ENCODE measurements at places on chromosomes 2 and 18.

DNA sequence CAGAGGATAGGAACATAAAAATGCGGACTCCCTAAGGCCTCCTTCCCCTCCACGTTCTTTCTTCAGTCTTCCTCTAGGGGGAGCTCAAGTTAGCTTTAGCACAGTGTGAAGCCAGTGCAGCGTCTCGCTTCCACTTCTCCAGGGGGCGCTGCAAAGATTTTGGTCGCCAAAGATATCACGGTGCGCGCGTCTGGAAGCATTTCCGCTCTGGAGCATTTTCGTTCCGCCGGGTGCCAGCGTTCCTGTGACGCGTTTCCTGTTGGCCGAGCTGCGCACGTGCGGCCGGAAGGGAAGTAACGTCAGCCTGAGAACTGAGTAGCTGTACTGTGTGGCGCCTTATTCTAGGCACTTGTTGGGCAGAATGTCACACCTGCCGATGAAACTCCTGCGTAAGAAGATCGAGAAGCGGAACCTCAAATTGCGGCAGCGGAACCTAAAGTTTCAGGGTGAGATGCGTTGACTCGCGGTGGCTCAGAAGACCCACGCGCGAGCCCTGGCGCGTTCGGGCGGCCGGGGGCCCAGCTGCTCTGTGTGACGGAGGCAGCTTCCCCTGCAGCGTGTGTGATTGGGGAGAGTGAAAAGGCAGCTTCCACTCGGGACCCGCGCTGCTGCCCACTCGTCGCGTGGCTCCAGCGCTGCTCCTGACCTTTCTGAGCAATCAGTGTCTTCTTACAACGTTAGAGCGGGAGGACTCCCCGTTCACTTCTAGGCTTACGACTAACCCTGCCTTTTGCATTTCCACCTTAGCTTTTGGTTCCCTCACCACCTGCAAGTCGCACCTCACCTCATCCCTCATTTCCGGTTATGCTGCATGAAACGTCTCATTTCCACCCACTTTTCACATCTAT is at the start of gene DDX18:
Gene DDX18, plus strand, starts transcription at position 275 of the 848 bp plus-strand sequence. Its CDS starts 87 bp downstream, at position 362.
- peak; percentile 91 for DNase-seq

DNA sequence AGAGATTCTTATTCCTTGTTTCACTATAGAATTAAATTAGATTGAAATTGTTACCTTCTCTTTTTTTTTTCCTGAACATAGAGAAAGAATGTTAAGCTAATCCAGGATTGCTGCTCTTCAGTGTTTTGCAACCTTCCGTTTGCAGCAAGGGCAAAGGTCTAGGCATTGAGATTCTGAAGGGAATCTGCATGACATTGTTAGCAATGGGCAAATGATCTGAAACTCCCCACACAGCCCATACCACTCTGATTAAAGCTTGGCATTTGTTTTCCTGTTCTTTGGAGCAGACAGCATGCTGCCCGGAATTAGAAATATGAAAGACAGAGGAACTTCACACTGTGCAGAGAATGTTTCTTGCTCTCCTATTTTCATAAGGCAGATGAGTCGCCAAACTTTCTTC is 551.8 kb downstream of the SOCS6 start:
- DNase-seq, result no peak

- DNase-seq, result no peak
Measured at GRCh38 chr2:224190234-224190935, 151.3 kb upstream of the SERPINE2 start.

DNA sequence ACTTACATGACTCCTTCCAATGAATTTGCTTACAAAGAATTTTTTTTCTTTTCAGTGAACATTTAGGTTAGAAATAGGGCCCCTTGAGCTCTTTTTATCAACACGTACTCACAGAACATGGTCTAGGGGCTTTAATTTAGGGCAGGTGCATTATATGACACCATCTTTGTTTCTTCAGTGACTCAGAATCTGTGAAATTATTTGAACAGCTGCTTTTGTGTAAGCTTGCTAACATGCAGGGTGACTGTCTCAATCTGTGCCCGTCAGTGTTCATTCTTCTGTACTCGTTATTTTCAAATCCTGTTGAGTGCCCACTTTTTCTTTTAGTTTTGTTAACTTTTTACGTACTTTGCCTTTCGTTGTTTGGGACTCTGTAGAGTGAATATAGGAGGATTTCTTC is 52.8 kb upstream of the CABYR start:
- DNase-seq, result peak; percentile 78

GRCh38 chr2:149064365-149064841 is 25.9 kb downstream of the LYPD6B start:
- DNase-seq, result peak; percentile 17

GRCh38 chr18:53458944-53459580 is 765.4 kb downstream of the MBD2 start:
- DNase-seq, result no peak

GRCh38 chr2:170336916-170337315 is 159.0 kb downstream of the MYO3B start:
- no peak for DNase-seq

DNA sequence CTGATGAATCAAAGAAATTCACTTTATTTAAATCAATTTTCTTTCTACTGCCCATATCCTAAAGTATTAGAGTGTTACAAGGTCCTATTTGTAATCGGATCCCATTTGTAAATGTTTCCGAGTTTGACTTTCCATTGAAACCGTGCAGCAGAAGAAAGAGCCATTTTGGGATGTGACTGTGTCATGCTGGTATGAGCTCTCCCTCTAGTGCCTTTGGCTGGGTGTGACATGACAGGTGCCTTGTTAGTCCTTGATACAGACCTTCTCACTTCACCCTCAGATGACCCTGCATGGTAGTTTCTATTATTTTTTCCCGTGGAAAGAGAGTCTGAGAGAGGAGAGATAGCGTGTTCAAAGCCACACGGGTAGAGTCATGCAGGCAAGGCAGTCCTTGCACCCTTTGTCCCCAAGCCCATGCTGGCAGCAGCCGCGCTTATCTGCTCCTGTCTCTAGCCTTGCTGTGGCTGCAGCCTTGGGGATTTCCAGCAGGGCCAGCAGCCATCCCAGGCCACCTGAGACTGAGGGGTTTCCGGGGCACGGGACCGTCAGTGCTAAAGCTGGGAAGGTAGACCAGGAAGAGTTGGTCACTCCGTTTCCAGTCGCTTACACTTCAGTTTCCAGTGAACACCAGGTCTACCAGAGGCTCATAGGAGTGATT is 21.4 kb downstream of the CHMP1B start:
- no peak for DNase-seq

GRCh38 chr18:48900469-48900868 is 50.3 kb downstream of the SMAD7 start:
- no peak for DNase-seq

DNA sequence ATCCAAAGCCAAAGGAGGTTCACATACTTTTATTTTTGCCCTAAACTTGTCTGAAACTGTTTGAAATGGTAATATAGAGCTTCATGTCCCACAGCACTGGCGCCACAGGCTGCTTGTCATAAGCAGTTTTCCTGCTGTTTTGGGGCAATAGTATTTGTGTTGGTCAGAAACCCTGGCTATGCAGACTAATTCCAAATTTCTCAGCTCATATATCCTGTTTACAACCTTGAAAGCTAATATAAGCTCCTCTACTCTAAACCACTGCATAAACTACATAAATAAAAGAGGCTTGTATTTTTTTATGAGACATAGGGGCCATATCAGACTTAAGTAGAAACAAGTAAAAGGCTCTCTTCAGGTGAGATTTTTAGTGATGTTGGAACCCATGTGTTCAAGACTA is 736.8 kb upstream of the ID2 start:
- DNase-seq, result no peak

DNA sequence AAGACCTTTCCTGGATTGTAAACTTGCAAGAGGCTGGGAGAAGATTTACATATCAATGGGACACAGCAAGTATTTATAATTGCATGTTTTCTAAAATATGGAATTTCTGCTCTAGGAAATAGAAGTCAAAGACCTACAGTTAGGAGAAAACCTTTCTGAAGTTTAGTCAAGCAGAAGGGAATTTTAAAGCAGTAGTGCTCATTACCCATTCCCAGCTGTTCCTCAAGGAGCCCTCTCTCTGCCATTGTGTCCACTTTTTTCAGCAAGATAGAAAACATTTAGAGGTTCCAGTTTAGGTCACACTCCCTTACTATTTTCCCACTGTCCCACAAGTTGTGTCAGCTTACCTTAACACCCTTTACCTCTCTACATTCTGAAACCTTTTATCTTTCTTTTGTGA is 584.0 kb upstream of the CHAC2 start:
- no peak for DNase-seq

DNA sequence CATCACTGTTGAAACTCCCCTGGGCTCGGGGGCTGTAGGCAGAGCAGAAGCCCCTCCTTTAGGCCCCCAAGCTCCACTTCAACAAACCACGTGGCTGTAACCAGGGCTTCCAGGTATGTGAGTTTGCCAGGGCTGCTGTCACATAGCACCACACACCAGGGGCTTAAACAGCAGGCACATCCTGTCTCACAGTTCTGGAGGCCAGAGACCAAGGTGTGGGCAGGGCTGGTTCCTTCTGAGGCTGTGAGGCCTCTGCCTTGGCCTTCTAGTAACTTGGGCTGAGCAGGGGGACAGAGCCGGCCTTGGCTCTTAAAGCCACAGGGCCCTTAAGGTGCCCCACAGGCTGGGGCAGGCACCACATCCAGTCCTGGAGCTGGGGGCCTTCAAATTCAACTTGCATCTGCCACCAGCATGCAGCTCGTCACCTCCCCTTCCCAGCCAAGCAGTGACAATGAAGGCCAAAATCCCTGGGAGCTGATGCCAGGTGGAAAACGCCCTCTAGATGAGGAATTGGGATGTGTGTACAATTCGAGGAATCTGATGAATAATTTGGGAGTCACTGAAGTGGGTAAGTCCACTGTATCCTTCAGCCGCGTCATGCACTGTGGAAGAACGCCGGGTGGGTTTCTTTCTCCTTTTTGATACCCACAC is 104.2 kb upstream of the ODC1 start:
- no peak for DNase-seq

GRCh38 chr2:226694586-226695284 is 104.9 kb downstream of the IRS1 start:
- no peak for DNase-seq

DNA sequence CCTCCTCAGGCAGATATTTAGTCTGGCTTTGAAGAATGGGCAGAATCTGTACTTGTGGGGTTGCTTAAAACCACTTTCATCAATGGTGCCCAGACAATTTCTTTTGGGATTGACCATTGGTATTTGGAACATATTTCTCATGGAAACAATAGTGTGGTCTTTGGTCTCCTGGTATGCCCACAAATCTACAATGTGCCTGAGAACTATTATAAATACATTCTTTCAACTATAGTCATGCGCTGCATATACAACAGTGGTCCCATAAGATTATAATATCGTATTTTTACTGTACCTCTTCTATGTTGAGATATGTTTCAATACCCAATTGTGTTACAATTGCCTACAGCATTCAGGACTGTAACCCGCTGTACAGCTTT is 34.8 kb upstream of the PPP4R1 start:
- DNase-seq, result no peak

GRCh38 chr2:74908748-74909444 is 49.5 kb upstream of the POLE4 start:
- peak; percentile 57 for DNase-seq

DNA sequence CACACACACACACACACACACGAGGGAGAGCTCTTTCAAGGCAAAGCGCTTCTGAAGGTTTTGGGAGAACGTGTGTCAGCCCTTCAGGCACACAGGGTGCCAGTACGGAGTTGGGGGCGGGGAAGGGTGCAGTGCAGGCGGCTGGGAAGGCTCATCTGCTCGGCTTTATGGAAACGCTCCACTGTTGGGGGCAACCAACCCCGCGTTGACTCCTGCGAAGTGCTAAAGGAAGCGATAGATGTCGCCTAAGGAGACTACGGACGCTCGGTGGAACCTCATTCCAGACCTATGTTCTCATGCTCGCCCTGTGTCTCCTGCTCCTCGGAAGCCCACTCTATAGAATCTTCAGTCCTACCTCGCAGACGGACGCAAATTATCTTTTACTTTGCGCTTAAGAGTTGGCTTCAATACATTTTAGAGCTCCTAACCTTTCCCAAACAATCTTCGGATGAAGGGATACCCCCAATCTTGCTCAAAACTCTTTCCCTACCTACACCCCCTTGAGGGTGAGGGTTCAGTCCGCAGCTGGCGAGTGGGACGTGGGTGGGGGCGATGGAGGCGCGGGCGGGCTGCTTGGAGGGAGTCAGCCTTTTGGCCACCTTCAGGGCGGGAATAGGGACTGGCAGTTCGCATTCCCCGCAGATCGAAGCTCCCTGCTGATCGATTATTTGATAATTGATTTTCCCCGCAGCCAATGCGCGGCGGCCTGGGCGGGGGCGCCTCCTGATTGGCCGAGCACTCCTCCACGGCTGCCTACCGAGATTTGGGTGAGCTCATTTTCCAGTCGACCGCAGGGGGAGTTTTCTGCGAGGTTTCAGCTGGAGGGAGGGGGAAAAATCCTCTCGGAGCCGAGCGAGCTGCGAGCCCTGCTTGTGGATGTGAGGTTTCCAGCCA is 1.9 kb upstream of the MEIS1 start:
- DNase-seq, result peak; percentile 80

GRCh38 chr2:45951025-45951727 is 299.7 kb downstream of the PRKCE start:
- no peak for DNase-seq

DNA sequence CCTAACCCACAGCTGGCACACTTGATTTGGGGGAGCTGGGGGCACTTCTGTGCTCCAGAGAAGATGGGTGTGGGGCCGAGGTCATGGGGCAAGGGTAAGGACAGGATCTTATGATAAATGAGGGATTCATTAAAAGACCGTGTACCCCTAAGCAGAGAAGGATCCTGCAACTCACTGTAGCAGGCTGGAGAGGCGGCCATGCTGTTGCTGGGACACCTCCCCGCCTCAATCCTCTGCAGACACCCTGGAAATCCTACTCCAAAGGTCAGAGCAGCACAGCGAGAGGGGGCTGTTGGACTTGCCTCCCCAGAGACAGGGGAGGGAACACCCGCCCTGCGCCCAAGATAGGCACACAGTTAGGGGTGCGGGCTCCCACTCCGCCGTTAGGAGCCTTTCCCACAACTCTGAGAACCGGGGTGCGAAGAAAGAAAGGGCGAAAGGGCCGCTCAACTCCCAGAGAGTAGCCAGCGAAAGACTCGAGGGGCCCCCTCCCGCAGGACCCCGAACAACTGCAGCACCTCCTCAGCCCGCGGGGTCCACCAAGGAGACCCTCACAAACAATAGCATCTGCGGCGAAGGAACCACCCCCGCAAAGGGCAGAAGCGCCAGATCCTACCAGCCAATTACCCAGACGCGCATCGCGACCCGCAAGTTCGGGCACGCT is 1.4 kb downstream of the PARD6G start:
- no peak for DNase-seq

DNA sequence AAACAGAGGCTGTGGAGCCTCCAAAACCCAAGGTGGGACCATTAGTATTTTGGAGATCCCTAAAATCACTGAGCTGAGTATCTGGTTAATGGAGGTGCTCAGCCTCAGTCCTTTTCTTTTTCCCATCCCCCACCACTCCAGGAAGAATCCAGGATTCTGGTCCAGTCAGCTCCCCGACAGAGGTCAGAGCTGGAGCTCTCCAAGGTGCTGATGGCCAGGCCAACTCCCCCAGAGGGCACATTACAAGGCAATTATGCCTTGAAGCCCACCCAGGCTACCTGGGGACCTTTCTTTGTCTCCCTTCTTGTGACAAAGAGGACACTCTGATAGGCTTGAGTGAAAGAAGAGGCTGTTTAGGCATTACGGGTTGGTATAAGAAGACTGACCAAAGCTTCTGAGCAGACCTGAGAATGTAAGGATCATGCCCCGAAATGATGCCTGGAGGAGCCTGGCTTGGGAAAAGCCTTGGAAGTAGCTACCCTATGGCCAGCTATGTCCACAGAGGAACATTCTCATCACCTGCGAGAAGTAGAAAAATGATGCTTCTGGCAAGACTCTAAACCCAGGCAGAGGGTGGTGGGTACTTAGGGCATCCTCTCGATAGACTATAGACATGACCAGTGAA is 102.5 kb upstream of the LDAH start:
- no peak for DNase-seq
